NCI-H748 treated with DMSO at 0.1 percent for 48 hours (cell line): ENCODE measurements at places on chromosomes 7 and 10.

DNA sequence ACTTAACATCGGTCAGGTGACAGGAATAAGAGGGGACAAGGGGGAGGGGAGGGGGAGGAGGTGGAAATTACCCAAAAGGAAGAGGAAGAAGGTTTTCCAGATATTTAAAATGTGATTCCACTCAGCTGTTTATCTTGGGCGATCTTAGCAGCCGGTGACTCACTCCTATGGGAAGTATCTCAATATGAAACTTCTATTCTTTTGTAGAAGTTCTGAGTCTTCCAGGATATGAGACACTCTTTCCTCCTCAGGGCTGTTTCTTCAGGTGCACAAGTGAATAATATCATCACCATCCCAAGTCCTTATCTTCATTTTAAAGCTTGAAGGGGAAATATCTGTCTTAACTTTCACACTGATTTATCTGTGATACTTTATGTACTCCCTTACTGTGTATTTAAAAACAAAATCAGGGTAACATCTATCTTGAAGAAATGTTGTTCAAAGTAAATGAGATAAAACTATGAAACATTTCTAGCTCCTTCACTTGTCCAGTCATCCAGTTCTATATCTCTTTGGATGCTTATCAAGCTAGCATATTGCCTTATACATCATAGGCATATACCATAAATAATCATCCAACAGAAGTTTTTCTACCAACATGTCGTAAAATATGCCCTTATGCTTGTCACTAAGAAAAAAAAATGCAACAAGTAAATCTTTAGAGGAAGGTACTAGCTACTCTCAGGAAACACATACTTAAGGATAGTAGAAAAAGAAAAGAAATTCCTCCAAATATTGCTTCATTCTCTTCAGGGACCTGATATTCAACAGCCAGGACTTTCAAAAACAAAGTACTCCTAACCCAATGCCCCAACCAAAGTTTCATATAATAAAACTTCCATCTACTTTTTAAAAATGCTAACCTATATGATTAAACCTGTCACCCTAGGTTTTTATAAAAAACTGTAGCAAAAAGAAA, 13.7 kb downstream of the DOCK4 start:
- DNase-seq = no peak

GRCh38 chr10:87868277-87868676, 4.9 kb downstream of the PTEN start:
- no peak for DNase-seq

- DNase-seq = no peak
These were observed 225.8 kb upstream of the TCERG1L start for GRCh38 chr10:131537281-131537680.

- DNase-seq = no peak
These were observed 35.2 kb downstream of the GBF1 start for GRCh38 chr10:102280397-102281101.

GRCh38 chr10:71643904-71644303, 75.7 kb downstream of the C10orf105 start:
- no peak for DNase-seq

GRCh38 chr7:137579913-137580640, 236.5 kb upstream of the PTN start:
- DNase-seq = no peak

- DNase-seq = no peak
These were observed 32.1 kb upstream of the PAX2 start for GRCh38 chr10:100713049-100713858.

DNA sequence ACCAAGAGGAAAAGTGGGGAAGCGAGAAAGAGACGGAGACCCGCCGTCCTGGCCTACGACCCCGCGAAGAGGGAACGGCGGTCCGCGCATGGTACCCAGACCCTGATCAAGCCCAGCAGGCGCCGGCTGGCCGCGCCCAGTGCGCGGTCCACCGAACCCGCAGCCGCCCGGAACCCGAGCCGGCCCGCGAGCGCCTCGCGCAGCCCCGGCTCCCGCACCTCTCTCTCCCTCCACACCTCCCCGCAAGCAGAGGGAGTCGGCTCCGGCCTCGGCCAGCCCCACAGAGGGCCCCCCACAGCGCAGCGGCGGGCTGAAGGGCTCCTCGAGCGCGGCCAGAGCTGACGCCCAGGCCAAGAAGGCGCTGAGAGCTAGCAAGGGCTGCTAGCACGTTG, 164.7 kb downstream of the AGMO start:
- no peak for DNase-seq

DNA sequence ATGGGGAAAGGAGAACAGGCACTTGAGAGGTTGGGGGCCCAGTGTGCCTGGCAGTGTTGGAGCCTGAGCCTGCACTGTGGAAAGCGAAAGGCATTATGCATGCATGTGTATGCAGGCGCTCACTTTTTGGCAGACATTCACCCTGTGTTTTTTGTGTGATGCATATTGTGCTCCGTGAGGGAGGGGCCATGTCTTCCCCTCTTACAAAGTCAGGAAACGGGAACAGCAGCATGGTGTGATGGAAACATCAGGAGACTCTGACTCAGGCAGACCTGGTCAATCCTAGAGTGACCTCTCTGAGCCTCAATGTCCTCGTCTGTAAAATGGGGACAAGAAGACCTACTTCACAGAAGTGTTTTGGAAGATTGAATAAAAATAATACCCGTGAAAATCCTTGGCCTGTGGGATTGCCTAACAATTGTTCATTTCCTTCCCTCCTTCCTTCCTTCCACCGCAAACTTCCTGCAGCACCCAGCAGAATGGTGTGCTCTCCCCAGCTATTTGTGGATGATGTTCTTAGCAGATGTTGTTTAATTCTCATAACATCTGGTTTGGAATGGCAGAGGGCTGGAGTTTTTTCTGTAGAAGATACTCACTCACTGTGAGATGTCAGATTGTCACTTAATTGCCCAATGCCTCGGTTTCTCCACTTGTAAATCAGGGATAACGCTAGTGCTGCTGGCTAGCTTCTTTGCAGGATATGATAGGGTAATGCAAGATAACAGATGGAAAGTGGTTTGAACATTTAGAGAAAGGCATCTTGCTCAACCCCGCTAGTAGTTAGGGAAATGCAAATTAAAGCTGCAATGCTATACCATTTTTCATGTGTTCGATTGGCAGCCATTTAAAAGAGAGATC, 39.8 kb downstream of the CDH23 start:
- DNase-seq = no peak

GRCh38 chr7:155153676-155154075, 83.6 kb downstream of the HTR5A start:
- no peak for DNase-seq

DNA sequence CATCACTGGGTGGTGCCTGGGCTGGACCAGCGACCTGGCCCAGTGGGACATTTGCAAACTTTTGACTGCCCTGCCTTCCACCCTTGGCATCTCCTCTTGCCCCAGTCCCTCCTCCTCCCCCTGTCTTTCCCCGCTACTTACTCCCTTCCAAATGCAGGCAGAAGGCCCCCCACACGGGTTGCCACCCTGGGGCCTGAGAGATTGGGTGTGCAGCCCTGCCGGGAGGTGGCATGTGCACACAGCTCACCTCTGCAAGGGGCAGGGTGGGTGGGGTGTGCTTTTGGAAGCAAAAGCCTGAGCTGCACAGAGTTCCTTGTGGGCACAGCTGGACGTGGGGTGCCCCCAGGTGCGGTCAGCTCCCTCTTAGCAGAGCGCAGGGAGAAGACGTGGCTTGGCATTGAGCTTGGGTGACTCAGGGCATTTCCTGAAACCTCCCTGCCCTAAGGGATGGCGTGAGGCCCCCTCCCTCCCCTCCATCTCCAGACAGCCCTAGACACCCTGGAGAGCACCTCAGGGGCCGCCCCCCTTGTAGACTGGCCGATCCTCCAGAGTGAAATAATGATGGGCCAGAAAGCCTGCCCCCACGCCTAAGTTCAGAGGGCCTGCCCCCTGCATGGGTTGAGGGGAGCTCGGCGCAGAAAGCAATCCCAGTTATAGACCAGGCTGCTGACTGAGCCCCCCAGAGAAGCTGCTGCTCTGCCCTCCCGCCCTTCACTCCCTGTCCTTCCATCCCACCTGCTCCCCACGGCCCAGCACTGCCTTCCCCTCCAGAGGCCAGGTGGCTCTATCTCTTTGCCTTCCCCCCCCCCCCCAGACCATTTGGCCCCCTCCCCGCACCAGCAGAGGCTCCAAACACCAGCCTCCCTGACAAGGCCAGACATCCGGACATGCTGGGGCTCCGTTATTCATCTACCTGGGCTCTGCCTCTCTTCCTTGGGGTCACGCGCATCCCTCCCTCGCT, 2.3 kb upstream of the SHH start:
- no peak for DNase-seq

DNA sequence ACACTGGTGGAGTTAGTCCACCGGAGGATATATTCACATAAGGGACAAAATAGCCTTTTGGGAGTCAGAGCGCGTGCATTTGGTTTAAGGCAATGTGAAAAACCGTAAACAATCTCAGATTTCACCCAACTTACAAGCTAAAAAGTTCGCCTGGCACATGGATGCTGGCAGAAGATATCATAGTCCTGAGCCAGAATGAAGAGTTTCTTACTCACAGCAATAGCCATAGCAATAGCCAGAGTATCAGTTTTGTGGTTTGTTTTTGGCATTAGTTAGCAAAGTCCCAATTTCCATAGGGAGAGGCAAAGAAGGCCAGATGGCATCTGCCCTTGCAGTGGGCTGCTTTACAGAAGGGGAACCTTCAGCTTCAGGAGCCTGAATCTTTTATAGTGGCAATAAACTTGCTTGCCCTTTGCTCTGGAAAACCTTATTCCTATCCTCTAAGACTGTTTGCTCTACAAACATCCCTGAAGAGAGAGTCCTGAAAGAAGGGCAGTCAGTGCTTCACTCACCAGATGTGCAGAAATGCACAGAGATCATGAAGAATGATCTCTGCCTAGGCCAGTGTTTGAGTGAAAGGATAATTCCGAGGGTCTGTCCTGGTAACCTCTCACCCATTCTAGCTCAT, 28.7 kb upstream of the RSBN1L start:
- no peak for DNase-seq

GRCh38 chr10:32650246-32650655, 204.3 kb downstream of the CCDC7 start:
- DNase-seq = no peak

- DNase-seq = no peak
These were observed 12.9 kb downstream of the SLC16A12 start for GRCh38 chr10:89522463-89522862.

- no peak for DNase-seq
These were observed 47.7 kb upstream of the ITGB8 start for GRCh38 chr7:20282959-20283358.

DNA sequence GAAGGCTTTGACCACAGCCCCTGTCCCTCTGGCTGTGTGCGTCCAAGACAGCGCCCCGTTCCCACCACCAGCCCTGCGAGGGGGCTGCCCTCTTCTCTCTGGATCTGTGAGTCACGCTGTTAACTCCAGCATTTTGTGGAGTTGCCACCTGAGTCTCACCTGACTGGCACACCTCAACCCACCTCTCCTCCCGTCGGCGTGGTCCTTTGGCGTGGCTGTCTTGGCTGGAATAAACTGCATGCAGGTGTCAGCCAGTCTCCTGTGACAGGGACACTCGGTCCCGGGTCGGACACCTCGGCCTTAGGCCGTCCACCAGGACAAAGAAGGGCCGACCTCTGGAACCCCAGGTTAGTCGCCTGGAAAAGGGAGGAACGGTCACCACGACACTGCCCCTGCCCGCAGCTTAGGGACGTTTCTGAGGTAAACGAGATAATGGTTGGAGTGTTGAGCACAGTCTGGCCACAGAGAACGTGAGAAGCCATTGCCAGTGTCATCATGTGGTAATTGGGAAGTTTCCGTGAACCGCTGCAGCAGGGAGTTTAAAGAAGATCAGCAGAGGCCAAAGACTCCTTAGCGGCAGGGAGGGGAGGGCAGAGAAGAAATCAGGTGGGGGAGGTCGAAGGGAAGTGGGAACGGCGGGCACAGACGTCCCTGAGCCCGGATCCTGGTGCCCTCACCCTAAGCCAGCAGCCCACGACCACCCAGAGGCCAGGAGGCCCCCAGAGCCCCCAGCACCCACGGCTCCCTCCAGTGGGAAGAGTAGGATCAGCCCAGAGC, 73.6 kb upstream of the FAM20C start:
- DNase-seq = no peak

GRCh38 chr7:139700505-139701235, 77.1 kb downstream of the HIPK2 start:
- DNase-seq = no peak

GRCh38 chr10:492836-493235, 196.6 kb downstream of the DIP2C start:
- DNase-seq = no peak

GRCh38 chr7:117993377-117994003, 120.2 kb upstream of the CTTNBP2 start:
- no peak for DNase-seq

DNA sequence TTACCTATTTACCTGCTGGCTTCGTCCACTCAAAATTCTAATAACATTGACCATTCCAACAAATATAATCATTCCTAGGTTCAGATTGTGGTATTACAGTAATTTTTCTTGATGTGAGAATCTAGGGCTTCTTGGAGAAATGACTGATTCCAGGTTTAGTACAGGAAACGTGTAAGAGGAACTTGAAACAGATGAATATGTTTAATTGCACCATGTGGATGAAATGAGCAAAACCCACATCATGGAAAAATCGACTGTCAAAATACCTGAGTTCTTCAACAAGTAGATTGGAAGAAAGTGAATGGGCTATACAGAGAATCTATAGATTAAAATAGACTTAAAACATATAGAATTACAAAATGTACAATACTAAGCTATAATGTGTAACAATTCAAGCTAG, 24.9 kb upstream of the OR9A4 start:
- no peak for DNase-seq

- DNase-seq = no peak
These were observed 58.4 kb upstream of the HDAC9 start for GRCh38 chr7:18437101-18437500.

DNA sequence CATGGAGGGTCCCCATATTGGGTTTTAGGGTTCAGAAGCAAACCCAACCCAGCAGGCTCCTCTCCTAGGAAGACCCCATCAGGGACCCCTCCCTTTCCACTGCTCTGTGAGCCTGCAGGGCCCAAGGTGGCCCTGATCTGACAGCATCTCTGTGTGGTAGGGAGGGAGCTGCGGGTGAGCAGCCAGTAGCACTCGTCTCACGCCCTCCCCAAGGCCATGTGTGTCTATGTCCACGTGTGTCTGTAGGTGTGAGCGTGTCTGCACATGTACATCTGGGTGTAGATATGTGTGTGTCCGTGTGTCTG, 103.5 kb upstream of the FAM20C start:
- DNase-seq = no peak
